ENCODE measurements at places on chromosomes 1 and 21.

GRCh38 chr1:32470991-32471694 lies 6.3 kb downstream of the ZBTB8B start:
- H3K27ac ChIP-seq = no peak overlapping the region
- no peaks in the 10 kb centered on the region for H3K4me1 ChIP-seq

GRCh38 chr1:248189026-248189425 lies 8.0 kb upstream of the OR2M3 start:
- no peaks in the 10 kb centered on the region for H3K27me3 ChIP-seq
- DNase-seq = no peak
- no peak overlapping the region for H3K27ac ChIP-seq
- no peaks in the 10 kb centered on the region for H3K4me1 ChIP-seq
- no peaks in the 10 kb centered on the region for H3K36me3 ChIP-seq

- no peaks in the 10 kb centered on the region for H3K36me3 ChIP-seq
- H3K4me3 ChIP-seq = no peak overlapping the region
- H3K27me3 ChIP-seq = peaks cover 3% of the 10 kb centered on the region
- no peaks in the 10 kb centered on the region for H3K4me1 ChIP-seq
Observed at GRCh38 chr1:111361761-111362160, 65.8 kb downstream of the OVGP1 start.

DNA sequence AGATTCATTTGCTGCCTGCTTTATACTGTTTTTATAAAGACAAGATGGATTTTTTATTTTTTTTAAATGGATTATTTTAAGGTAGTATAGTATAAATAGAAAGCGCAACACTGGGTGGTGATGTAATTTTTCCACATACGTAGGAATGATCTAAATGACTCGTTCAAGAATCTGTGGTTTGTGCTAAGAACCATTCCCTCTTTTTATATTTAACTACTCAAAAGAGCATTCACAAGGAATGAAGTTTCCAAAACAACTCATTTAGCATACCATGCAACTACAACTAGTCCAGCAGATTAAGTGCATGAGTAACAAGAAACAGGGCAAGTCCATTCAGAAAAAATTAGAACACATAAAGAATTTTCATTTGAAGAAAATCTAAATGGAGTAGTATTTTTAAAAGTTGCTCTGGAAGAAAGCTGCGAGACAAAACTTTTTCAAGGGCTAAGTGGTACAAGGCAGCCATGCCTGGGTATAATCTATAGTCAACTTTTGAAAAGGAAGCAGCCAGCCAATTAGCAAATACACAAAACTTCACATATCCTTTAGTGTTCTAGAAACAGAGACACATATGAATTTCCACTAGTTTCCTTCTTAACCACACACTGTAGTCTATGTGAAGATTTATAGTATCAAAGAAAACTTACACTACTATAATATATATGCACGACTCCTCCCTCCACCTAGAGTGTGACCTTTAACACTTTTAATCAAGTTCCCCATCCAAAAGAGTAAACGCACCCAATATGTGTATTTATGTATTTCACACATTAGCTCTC lies 23.4 kb downstream of the GTF2B start:
- peaks cover 3% of the 10 kb centered on the region for H3K36me3 ChIP-seq
- H3K4me1 ChIP-seq = peaks cover 16% of the 10 kb centered on the region

DNA sequence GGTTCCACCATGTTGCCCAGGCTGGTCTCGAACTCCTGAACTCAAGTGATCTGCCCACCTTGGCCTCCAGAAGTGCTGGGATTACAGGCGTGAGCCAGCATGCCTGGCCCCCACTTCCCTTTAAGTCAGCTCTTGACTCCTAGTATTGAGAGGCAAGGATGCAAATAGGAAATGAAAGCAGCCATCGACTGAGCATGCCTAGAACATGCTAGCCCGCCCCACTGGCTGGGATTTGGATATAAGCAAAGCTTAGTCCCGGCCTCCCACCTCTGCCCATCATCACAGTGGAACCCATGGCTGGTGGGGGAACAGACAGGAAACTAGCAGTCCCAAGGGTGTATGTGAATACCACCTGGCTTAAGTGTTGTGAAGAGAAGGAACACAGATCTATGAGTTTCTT lies 10.5 kb downstream of the C1orf167 start:
- H3K36me3 ChIP-seq = no peaks in the 10 kb centered on the region
- H3K4me1 ChIP-seq = no peaks in the 10 kb centered on the region
- no peak overlapping the region for H3K4me3 ChIP-seq
- H3K27me3 ChIP-seq = no peaks in the 10 kb centered on the region

- H3K36me3 ChIP-seq = no peaks in the 10 kb centered on the region
- DNase-seq = no peak
- H3K27me3 ChIP-seq = no peaks in the 10 kb centered on the region
- H3K27ac ChIP-seq = no peak overlapping the region
- H3K4me3 ChIP-seq = no peak overlapping the region
Observed at GRCh38 chr1:206739411-206740076, 31.0 kb upstream of the IL19 start.

- no peak overlapping the region for H3K4me3 ChIP-seq
- H3K27me3 ChIP-seq = no peaks in the 10 kb centered on the region
Observed at GRCh38 chr21:16115461-16115860, 385.7 kb downstream of the USP25 start.

GRCh38 chr1:205049479-205049878 lies 6.5 kb downstream of the CNTN2 start:
- DNase-seq = no peak
- no peaks in the 10 kb centered on the region for H3K4me1 ChIP-seq
- H3K36me3 ChIP-seq = no peaks in the 10 kb centered on the region

DNA sequence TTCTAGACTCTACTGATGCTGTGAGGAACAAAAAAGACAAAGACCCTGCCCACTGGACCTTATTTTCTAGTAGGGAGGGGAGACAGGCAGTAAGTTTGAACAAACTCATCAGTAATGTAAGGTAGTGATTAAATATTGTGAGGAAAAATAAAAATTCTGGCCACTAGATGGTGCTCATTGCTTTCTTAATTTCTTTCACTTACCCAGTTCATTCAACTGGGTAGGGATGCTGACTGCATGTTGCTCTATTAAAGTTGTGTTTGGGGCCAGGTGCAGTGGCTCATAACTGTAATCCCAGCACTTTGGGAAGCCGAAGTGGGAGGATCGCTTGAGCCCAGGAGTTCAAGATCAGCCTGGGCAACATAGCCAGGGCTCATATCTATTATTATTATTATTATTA lies 6.3 kb upstream of the KYAT3 start:
- H3K27ac ChIP-seq = no peak overlapping the region
- H3K4me3 ChIP-seq = no peak overlapping the region
- H3K36me3 ChIP-seq = no peaks in the 10 kb centered on the region

DNA sequence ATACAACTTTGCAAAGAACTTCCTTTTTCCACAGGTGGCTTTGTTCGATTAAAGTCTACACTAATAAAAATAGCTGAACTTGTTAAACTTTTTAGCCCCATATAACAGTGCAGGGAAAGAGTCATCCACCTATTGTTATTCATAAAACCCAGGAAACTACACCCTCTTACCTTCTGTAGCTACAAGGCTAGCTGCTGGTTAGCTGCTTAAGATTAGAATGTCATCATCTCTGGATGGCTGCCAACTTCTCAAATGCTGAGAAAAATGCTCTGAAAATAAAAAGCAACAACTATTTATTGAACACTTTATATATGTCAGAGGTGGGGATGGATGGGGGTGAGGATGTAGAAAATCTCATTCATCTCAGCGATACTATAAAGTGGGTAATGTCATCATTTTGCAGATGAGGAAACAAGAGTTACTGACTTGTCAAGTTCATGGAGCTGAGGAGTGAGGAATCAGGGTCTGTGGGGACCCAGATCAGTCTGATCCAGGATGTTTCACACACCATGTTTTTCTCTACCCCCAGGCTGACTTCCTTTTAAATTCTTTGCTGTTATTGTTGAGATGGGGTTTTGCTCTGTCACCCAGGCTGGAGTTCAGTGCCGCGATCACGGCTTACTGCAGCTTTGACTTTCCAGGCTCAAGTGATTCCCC lies 17.1 kb downstream of the ATP5PF start:
- no peaks in the 10 kb centered on the region for H3K4me1 ChIP-seq
- no peak overlapping the region for H3K4me3 ChIP-seq
- no peaks in the 10 kb centered on the region for H3K27me3 ChIP-seq
- peaks cover 2% of the 10 kb centered on the region for H3K36me3 ChIP-seq
- DNase-seq = no peak
- H3K27ac ChIP-seq = no peak overlapping the region

GRCh38 chr21:45376459-45377324 lies 28.3 kb upstream of the COL18A1 start:
- no peak overlapping the region for H3K27ac ChIP-seq
- no peak overlapping the region for H3K4me3 ChIP-seq
- H3K4me1 ChIP-seq = no peaks in the 10 kb centered on the region
- H3K36me3 ChIP-seq = no peaks in the 10 kb centered on the region

DNA sequence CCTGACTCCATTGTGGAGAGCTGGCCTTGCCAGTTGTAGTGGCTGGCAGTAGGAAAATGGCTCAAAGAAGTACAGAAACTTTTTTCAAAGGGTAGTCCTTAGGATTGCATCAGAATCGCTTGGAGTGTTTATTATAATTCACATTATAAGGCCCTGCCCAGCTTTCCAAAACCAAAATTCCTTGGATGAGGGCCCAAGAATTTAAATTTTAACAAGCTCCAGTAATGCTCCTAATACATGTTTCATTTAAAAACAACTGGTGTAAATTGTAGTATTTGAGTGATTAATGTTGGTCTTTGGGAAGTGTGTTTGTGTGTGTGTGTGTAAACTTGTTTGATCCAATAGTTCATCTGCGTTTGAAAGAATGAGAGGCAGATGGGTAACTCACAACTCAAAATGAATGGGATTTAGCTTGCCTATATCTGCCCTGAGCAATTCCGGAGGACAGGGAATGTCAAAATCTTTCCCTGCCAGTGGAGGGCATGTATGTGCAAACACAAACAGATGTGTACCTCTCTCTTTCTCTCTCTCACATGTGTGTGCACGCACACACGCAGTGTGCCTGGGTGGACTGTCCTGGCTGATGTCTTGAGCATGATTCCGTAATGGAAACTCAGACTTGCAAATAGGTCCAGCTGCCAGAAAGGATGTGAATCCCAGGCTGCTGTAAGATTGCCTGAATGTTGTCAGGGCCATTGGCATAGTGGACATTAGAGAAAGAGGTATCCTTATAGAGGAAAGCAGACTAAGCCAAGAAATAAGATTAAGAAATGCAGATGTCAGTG lies 293.1 kb downstream of the LMX1A start:
- H3K36me3 ChIP-seq = no peaks in the 10 kb centered on the region
- H3K4me1 ChIP-seq = no peaks in the 10 kb centered on the region
- no peaks in the 10 kb centered on the region for H3K27me3 ChIP-seq

DNA sequence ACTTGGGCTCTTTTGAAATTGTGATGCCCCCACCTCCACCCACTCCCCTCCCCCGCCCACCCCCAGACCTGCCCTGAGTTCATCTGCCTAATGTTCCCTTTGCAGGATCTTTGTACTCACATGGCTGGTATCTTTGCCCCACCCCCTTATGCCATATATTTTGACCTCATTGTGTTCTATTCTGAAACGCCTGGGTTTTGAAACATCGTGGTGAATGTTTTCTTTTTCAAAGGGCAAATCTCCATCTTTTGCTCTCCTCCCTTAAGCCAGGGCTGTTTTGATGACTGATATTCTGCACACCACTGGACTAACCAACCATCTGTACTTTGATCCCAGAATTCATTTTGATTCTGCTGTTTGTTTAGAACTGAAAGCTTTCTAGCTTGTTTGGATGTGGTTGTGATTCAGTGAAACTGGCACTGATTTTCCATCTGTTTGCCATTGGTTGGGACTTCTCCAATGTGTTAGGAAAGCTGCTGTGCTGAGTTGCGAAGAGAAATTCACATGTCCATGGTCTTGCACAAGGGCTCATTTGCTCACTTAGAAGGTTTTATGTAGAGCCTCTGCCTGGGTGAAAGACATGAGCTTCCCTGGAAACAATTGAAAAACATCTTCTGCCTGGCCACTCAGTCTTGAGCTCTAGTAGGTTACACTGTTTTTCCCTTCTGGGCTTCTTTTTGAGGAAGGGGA lies 16.5 kb downstream of the SMAP2 start:
- peaks cover 4% of the 10 kb centered on the region for H3K36me3 ChIP-seq
- H3K27me3 ChIP-seq = no peaks in the 10 kb centered on the region

GRCh38 chr1:178607718-178608408 lies 95.0 kb downstream of the TEX35 start:
- no peak overlapping the region for H3K4me3 ChIP-seq
- H3K36me3 ChIP-seq = no peaks in the 10 kb centered on the region
- H3K27ac ChIP-seq = no peak overlapping the region
- no peaks in the 10 kb centered on the region for H3K27me3 ChIP-seq
- DNase-seq = no peak

- no peaks in the 10 kb centered on the region for H3K36me3 ChIP-seq
- DNase-seq = no peak
- no peak overlapping the region for H3K4me3 ChIP-seq
- no peaks in the 10 kb centered on the region for H3K4me1 ChIP-seq
- H3K27ac ChIP-seq = no peak overlapping the region
- no peaks in the 10 kb centered on the region for H3K27me3 ChIP-seq
Observed at GRCh38 chr1:209305221-209305954, 278.1 kb upstream of the CAMK1G start.

- no peaks in the 10 kb centered on the region for H3K4me1 ChIP-seq
- no peak overlapping the region for H3K27ac ChIP-seq
- no peaks in the 10 kb centered on the region for H3K36me3 ChIP-seq
Observed at GRCh38 chr1:37255136-37255795, 219.1 kb upstream of the ZC3H12A start.
